Glomerular endothelial cell (primary cell): ENCODE measurements at places on chromosomes 2 and 18.
A peak's percentile ranks its signal among the peaks of the same experiment; 100 is the strongest.

DNA sequence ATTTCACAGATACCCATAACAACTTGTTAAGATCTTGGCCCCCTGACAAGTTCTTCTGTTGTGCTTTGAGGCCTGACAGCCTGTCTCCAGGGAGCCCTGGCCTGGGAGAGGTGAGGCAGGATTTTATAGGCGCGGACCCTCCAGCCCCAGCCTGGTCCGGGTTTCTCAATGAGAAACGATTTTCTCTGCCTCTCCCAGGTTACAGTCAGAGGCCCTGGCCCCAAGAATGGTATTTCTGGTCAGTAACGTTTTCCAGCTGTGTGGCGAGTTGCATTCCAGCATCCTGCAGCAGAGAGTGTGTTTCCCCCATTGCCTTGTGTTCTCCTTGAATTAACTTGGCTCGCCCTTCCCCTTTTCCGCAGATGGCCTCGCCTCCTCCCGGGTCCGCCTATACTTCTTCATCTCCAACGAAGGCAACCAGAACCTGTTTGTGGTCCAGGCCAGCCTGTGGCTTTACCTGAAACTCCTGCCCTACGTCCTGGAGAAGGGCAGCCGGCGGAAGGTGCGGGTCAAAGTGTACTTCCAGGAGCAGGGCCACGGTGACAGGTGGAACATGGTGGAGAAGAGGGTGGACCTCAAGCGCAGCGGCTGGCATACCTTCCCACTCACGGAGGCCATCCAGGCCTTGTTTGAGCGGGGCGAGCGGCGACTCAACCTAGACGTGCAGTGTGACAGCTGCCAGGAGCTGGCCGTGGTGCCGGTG, 3.0 kb downstream of the INHBB start:
- no peak for DNase-seq

DNA sequence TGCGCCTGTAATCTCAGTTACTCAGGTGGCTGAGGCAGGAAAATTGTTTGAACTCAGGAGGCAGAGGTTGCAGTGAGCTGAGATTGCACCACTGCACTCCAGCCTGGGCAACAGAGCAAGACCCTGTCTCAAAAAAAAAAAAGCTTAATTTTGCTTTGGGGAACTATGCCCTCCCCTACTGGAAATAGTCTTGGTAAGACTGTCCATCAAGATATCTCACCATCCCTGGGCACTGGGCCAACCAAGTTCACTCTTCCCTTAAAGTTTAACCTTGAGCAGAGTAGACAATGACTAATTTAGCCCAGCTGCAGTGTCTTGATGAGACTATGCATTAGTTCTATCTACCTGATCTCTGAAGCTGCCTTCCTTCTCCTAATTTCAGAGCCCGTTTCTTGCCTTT, 44.7 kb downstream of the ASXL2 start:
- DNase-seq, result no peak

GRCh38 chr2:13009027-13009642, 292.4 kb downstream of the TRIB2 start:
- DNase-seq, result no peak

GRCh38 chr18:35289727-35290093, 319 bp downstream of the ZSCAN30 start:
- DNase-seq, result no peak

GRCh38 chr2:32534831-32535230, 93.0 kb upstream of the TTC27 start:
- no peak for DNase-seq

- DNase-seq, result no peak
These were observed 172.7 kb downstream of the SOCS6 start for GRCh38 chr18:70461323-70462077.

GRCh38 chr2:113854970-113855740, 34.7 kb upstream of the ACTR3 start:
- DNase-seq, result no peak

- no peak for DNase-seq
These were observed 60.6 kb downstream of the DIPK1C start for GRCh38 chr18:74396171-74397169.

DNA sequence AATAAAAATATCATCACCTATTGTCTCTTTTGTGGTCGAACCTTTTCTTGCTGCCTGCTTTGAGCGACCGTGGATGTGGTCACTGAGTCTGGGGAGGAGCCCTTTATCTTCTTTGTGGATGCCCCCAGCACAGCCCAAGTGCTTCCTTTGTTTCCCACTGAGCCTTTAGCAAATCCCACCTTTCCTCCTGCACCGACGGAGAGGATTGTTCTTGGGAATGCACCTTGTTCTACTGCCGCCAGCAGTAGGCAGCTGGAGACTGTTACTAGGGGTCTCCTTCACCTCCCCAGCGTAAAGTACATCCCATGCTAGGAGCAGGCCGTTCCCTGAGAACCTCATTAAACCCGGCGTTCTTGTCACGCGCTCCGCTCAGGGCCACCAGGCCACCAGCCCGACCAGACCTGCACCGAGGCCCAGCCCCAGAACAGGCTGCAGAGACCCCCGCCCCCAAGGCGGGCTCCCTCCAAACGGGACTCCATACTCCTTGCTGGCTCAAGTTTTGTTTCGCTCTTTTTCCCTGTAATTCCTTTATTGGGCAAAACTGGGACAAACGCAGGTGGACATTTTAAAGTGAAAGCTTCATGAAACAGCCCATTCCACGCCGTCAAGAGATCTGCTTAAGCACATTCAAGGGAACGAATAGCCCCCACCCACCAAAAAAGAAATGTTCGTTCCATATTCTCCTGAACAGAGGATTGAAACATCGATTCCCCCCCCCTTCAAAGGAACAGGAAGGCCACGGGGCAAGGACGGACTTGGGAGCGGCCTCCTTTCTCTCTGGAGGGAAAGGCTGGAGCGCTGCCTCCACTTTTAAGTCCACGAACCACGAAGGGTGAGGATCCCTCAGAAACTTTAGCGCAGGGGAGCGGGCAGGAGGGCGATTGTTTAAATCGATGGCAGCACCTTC, 1.1 kb upstream of the MAT2A start:
- no peak for DNase-seq

DNA sequence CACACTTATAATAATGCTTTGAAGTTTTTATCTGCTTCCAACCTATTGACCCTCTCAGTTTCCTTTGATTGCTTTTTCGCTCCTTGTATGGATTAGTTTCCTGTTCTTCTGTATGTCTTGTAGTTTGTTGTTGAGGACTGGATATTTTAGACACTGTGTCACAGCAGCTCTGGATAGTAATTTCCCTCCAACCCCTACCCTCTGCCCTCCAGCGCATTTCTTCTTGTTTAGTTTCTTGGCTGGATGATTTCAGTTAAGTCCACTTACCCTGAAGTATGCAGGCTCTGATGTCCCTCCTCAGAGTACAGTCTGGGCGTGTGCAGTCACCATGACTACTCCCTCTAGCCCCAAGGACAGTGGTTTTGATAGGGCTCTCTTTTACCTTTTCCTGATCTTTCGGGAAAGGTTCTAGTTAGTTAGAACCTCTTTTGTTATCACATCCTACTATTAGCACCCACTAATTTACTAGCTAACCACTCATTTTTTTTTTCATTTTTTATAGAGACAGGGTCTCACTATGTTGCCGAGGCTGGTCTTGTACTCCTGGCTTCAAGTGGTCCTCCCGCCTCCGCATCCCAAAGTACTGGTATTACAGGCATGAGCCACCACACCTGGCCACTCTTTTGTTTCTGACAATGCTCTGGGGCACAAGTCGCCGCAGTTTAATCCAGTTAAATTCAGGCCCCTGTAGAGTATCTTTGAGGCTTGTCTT, 16.3 kb upstream of the LYG1 start:
- DNase-seq, result no peak

DNA sequence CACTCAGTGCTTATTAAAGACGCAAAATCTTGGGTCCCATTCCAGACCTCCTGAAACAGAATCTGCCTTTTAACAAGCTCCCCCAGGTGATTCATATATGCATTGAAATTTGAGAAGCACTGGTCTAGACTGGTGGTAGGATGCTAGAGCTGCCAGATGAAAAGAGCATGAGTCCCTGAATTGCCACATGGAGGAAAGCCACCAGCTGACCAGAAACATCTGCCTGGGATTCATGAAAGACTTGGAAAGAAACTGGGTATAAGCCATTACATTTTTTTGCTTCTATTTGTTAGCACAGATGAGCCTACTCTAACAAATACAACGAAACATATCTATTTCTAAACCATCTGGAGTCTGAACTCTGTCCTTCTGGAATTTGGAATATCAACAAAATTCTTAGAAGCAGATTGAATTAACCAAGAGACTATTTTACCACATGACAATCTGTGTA, 228.9 kb downstream of the RBM43 start:
- DNase-seq, result no peak

GRCh38 chr18:77366720-77367641, 117.3 kb downstream of the GALR1 start:
- DNase-seq, result no peak

- DNase-seq, result no peak
These were observed 56.0 kb downstream of the DCDC2C start for GRCh38 chr2:3759331-3759730.

GRCh38 chr2:235594041-235594440, 100.2 kb downstream of the AGAP1 start:
- DNase-seq, result peak; percentile 64

DNA sequence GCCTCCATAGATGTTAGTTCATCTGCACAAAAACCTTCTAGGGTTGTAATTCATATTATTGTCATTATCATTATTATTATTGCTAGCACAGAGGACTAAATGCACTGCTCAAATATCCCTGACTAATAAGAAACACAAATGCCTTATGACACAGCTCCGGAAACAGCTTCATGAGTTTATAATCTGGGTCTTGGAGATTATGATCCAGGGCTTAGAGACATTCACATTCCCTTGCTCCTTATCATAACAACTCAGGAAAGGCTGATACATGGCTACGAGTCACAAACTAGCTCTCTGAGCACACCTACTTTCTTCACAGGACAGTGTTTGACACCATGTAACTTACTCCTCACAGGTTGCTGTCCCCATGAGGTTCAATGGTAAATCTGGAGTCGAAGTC, 102.2 kb upstream of the TTC39C start:
- DNase-seq, result no peak

DNA sequence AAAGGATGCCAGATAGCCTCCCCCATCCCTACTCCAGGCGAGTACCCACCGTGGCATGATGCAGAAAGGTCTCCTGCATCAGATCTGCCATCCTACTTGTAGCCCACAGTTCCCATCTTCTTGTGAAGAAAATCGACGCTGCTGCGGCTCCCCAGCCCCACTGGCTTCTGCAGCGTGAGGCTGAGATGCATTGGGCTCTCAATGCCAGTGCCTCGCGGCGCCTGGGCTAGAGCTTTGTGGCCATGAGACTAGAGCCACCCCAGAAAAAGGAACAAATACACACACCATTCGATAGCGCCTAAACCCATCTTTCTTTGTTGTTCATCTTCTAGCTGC, 2.8 kb downstream of the NOL4 start:
- no peak for DNase-seq

DNA sequence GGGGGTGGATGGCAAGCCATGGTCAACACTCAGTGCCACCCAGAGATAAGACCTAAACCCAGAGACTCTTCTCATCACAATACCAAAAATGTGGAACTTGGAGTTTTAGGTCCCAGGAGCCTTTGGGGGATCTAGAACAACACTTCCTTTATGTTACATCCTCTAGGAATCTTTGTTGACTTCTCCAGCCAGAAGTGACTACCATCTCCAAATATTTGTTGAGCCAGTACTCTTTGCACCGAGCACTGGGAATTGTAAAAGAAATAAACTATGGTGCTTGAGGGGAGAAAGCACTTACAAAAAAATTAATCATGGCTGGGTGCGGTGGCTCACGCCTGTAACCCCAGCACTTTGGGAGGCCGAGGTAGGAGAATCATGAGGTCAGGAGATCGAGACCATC, 120.0 kb upstream of the TMEM200C start:
- DNase-seq, result no peak

GRCh38 chr2:238633426-238634328, 206.9 kb downstream of the ASB1 start:
- DNase-seq, result no peak

GRCh38 chr2:171957061-171957460, 34.8 kb downstream of the HAT1 start:
- no peak for DNase-seq

DNA sequence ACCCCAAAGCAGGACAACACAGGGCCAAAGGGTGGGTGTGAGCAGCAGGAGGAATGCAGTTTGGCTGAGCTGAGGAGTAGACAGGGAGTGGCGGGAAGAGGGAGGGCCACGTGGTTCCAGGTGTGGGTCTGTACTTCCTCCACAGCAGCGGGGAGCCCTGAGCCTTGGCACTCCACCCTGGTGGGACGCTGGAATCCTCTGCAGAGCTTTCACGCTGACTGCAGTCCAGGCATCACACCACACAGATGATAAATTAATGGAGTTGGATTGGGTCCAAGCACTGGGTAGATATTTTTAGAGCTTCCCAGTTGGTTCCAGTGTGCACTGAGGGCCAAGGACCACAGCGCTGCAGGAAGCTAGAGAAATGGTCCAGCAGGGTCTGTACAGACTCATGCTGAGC, 67.0 kb upstream of the TMEM200C start:
- no peak for DNase-seq

GRCh38 chr2:68714866-68715265, 19.7 kb upstream of the ARHGAP25 start:
- DNase-seq, result no peak

GRCh38 chr2:105806996-105807395, 62.3 kb downstream of the NCK2 start:
- DNase-seq, result no peak

GRCh38 chr2:192886636-192887035, 691.9 kb upstream of the TMEFF2 start:
- DNase-seq, result no peak

DNA sequence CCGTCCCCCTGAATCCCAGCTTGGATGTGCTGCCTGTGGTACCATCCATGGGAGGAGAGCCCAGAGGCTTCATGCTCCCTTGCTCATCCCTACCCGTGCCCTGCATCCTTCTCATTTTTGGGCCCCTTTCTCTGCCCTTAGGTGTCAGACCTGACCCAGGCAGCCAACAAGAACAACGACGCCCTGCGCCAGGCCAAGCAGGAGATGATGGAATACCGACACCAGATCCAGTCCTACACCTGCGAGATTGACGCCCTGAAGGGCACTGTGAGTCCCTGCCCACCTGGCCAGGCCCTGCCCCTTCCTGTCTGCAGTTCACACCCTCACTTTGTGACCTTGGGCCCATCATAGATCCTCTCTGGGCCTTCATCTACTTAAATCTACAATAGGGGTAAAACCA, 2.5 kb downstream of the DES start:
- no peak for DNase-seq

GRCh38 chr2:212953170-212953920, 198.1 kb downstream of the IKZF2 start:
- DNase-seq, result no peak

- no peak for DNase-seq
These were observed 3.8 kb downstream of the ACTG2 start for GRCh38 chr2:73896362-73897239.

DNA sequence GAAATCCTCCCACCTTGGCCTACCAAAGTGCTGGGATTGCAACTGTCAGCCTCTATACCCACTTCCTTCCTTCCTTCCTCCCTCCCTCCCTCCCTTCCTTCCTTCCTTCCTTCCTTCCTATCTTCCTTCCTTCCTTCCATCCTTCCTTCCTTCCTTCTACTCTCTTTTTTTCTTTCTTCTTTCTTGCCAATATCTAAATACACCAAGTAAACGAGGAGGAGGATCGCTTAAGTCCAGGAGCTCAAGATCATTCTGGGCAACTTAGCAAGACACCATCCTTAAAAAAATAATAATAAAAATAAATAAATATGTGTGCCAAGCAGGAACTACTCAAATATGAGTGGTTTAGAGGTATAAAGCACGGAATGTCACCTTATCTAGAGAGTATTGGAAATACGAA, 249.4 kb upstream of the TRIB2 start:
- DNase-seq, result no peak

- DNase-seq, result no peak
These were observed 112.3 kb upstream of the IL1R2 start for GRCh38 chr2:101879466-101879865.
